ENCODE measurements at places on chromosomes 1 and 21.

DNA sequence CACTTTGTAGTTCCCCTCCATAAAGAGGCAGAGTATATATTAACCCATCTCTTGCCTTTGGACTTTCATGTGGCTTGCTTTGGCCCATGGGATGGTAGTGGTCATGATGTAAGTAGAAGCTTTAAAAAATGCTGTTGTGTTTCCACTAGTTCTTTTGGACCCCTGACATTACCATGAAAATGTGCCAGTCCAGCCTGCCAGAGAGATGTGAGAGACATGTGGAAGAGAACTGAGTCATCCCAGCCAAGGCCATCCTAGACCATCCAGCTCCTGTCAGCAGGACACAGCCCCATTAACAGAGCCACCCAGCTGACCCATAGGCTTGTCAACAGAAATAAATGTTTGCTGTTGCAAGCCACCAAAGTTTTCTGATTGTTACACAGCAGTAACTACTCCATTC is 3.9 kb upstream of the CD101 start:
- DNase-seq = peak; percentile 65

- DNase-seq = peak; percentile 67
These were observed 24.3 kb upstream of the APP start for GRCh38 chr21:26194811-26195251.

- no peak for DNase-seq
These were observed 2.1 kb upstream of the SLC2A1 start for GRCh38 chr1:42960566-42961311.

- DNase-seq = no peak
These were observed 2.1 kb upstream of the TMCO2 start for GRCh38 chr1:40245686-40246085.
